Activated CD8-positive, alpha-beta T cell treated with anti-CD3 and anti-CD28 coated beads for 36 hours (primary cell): ENCODE measurements at places on chromosomes 6 and 20. TPM values are rescaled to one million over a fixed set of nuclear protein-coding genes. Genes with fewer than 3 reads are reported as not detected.

TINAG gene
- not detected for total RNA-seq

CPNE5 gene
- total RNA-seq, result 1.2 TPM

SYCP2L gene
- not detected for total RNA-seq

PRICKLE4 gene
- not detected for total RNA-seq

DEFB123 gene
- total RNA-seq, result not detected

FOXS1 gene
- not detected for total RNA-seq

CTCFL gene
- not detected for total RNA-seq

RUNX2 gene
- 9.3 TPM for total RNA-seq

FUT9 gene
- total RNA-seq, result not detected

TAF11 gene
- 29.4 TPM for total RNA-seq

OR2B6 gene
- not detected for total RNA-seq
